ENCODE measurements at places on chromosomes 1 and 21. TPM values are rescaled to one million over a fixed set of nuclear protein-coding genes. Genes with fewer than 3 reads are reported as not detected.
A peak's percentile ranks its signal among the peaks of the same experiment; 100 is the strongest.

DNA sequence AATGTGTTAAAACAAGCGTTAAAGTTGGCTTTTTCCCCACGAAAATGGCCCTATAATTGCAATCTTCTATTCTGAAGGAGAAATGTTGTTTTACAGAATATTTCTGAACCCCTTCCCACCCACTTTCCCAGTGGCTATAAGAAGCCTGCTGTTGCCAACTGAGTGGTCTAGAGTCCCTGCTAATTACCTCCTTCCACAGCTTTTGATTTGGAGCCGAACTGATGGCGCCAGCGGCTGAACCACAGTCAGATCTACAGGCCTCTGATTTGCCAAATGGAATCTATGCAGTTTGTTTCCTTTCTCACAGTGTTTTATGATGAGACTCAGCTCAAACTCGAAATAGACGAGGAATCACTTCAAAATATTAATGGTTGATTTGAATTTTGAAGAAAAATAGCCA is 76.0 kb upstream of the C1orf105 start:
- no peak for DNase-seq

ITPKB gene
- total RNA-seq, result 92.6 TPM

DNA sequence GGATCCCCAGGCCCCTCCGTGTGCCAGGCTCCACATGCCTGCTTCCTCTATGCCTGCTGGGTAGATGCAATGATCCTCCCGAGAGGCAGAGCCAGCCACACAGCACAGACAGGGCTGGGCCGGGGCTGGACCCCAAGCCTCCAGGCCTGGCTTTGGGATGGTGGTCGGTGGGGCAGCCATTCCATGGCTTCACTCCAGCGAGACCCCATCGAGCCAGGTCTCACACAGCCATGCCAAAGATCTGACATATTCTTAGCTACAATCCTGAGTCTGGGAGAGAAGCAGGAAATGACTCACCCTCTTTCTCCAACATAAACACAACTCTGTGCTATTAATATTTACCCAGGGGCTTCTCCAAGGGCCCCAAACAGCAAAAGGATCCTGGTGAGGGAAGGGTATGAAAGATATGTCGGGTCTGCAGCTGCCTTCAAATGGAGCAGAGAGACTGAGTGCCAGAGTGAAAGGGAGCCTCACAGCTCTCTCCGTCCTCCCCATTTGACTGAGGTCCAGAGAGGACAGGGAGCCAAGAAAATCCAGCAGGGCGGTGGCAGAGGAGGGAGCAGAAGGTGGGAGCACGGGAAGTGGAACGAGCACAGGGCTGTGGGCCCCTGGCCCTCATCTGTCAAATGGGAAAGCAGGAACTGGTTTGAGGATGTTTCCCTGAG is 639.5 kb downstream of the MATN1 start:
- no peak for DNase-seq

DNA sequence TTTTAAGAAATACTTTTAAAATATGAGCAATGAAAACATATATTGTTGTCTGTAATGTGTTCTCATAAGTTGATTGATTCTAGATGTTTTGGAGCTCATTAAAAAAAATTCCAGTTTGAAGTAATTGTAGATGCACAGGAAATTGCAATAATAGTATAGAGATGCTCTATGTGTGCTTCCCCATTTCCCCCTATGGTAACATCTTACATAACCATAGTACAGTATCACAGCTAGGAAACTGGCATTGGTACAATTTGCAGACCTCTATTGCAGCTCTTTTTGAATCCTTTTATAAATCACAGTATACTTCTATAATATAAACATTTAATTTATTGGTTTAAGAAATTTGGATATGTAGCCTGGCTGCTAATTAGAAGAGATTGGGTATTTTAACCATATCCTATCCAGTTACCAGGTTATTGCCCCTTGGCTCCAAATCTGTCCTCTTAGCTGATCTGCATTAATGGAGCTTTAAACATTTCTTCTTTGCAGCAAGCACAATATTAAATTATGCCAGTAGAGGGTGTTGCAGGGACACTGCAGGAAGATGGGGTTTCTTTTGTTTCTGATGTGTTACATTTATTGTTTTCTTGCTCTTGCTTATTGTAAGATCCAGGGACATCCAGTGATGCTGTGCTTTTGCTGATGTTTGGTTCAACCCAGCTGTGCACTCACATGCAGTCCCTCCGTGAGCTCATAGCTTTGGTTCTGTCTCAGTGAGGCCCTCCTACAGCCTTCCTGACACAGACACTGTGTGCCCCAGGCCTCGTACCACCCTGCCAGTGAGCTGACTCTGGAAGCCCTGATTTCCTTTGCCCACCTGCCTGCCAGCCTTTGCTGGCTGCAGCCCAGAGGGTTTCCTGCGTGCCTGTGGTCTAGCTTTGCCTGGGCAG is 103.3 kb downstream of the RABGAP1L start:
- no peak for DNase-seq

MAPKAPK2 gene
- total RNA-seq, result 37.8 TPM

PLCH2 gene
- 0.06 TPM for total RNA-seq

DNA sequence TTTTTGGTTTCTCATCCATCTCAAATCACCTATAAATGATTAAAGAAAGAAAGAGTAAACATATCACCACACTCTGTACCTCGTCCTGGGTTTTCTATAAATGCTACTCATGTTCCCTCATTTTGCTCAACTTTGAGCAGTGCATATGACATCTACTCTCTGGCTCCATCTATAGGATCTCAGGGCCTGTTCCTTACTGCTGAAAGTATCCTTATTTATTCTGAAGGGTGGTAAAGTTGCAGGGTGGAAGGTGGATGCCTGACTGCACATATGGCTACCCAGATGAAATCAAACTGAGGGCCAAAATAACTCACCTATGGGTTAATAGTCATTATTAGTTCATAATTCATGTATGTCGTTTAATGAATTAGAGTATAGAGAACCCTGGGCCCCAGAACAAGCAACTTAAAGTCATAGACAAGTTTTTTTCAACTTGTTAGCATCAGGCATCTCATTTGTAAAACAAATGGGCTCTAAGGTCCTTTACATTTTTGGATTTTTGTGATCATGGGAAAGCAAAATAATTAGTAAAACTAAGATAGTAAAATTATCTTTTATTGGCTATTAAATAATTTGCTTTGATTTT is 46.5 kb downstream of the NCF2 start:
- DNase-seq, result no peak

DNA sequence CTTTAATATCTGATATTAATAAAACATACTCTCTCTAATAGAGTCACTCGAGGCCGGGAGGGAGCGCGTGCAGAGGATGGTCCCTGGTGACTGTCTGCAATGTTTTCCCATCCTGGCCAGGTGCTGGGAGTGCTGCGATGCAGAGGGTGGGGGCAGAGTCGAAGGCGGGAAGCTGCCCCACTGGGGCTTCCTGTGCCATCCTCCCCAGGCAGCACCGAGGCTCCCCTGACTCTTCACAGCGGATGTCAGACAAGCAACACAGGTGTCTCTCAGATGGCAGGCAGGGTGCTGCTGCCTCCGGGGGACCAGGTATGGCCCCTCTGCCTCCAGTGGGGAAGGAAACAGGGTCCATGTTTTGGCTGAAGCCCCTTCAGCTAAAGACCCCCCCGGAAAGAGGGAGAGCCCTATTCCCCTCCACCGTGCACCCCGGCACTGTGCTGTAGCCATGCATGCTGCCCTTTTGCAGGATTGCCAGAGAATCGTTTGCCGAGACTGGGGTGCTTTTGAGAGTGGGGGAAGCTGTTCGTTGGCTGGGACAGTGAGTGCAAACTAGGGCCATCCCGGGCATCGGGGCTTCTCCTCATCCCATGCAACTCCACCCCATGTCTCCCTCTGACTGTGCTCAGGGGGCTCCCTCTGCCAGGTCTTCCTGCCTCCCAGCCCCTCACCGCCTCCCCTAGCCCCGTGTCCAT is 32.1 kb upstream of the TTC34 start:
- no peak for DNase-seq

DNA sequence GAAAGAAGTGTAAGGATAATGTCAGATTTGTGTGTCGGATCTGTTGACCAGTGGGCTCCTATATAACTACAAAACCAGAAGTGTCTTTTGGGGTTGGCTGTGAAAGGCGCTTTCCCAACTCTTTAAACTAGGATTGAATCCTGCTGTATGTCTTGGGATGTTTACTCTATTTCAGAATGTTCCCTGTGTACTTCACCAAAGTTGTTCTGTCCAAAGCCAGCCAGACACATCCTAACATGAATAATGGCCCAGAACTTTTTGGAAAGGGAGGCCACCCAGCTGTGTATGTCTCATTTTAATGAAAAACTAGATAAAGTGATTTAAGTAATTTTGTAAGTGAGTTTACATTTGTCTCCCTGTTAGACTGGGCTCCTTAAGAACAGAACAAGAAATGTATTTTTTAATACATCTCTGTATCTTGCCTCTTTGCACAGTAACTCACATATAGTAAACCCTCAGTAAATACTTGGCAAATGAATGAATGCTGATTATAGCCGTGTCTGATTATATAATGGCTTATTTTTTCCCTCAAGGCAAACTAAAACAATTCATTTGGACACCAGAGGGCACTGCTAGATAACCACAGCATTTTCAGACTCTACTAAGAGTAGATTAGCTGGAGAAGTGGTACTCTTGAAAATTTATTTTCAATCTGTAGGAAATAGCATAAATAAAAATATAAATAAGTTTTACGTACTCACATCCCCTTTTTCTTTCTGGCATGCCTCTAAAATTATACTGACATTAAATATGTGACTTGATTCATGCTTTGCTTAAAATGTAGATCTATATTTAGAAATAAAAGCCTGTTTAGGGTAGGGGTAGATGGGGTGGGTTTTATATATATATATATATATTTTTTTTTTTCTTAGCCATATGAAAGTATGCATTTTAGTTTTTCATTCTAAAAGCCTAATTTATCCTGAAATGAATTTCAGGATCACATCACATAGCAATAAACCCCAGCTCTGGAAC is 23.8 kb downstream of the TSEN15 start:
- DNase-seq, result no peak

GRCh38 chr1:175887981-175888428 is 144.6 kb upstream of the TNR start:
- DNase-seq, result no peak

- DNase-seq, result peak; percentile 99
Measured at GRCh38 chr1:31715087-31715872, 11.5 kb upstream of the COL16A1 start.

GRCh38 chr21:18275781-18276180 is 31.1 kb downstream of the CHODL start:
- DNase-seq, result no peak

- DNase-seq, result no peak
Measured at GRCh38 chr21:45138199-45139002, 64.0 kb downstream of the ADARB1 start.

DNA sequence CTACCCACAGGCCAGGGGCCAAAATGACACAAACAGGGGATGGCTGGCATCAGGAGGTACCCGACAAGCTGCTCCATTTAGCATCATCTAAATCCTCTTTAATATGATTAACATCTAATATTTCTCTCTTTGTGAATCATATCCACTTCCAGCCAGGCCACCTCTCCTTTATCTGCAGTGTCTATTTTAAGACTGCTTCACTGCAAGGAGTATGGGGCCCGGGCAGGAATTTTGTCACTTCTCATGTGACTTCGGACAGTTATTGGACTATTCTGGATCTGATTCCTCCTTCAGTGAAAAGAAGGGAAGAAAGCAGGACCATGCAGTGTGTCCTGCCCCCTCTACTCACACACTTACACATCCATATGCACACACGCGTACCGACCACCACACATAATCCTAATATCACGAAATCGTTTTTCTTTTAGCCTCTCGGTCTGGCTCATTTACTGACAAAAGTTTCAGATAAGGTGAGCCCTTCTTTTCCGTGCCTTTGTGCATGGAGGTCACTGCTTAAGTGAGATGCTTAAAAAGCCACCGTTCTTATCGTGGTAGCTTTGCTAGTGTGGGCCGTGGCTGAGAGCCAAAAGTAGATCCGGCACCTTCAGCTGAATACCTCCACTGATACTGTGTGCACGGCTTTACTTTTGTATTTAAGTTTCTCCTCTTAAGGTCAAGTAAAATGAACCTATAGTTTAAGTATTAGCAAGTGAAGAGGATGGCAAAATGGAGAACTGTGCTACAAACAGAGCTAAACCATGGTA is 26.0 kb downstream of the PROX1 start:
- DNase-seq, result no peak

NUDT4B gene
- 31.6 TPM for total RNA-seq

- no peak for DNase-seq
Measured at GRCh38 chr1:47323599-47324031, 9.7 kb upstream of the STIL start.

Measured in esophagus muscularis mucosa (tissue), 4 donors.